ENCODE measurements at places on chromosomes 7 and 10. TPM values are rescaled to one million over a fixed set of nuclear protein-coding genes. Genes with fewer than 3 reads are reported as not detected.

Gene SLC39A12
- total RNA-seq, result 24.1 TPM

Gene BTBD16
- total RNA-seq, result 1.9 TPM

Gene AKR1C4
- not detected for total RNA-seq

Gene INSIG1
- 33.6 TPM for total RNA-seq

Gene GPR141
- not detected for total RNA-seq

Gene RADIL
- total RNA-seq, result 21.8 TPM

Gene SGPL1
- total RNA-seq, result 44.2 TPM

Gene DRGX
- 4.0 TPM for total RNA-seq

Gene HYAL4
- not detected for total RNA-seq

Gene INSYN2A
- 1.9 TPM for total RNA-seq

Gene CPVL
- total RNA-seq, result 15.6 TPM

Gene VKORC1L1
- 24.3 TPM for total RNA-seq

Gene CALCR
- total RNA-seq, result 0.15 TPM

Gene OR2A12
- not detected for total RNA-seq

Gene ELMO1
- total RNA-seq, result 216 TPM

All from dorsolateral prefrontal cortex (tissue), 122 donors.